NCI-H1105 treated with DMSO at 0.1 percent for 48 hours (cell line): ENCODE measurements at places on chromosomes 6 and 20.

- DNase-seq: no peak
Measured at GRCh38 chr20:58699623-58700107, 7.1 kb downstream of the NPEPL1 start.

DNA sequence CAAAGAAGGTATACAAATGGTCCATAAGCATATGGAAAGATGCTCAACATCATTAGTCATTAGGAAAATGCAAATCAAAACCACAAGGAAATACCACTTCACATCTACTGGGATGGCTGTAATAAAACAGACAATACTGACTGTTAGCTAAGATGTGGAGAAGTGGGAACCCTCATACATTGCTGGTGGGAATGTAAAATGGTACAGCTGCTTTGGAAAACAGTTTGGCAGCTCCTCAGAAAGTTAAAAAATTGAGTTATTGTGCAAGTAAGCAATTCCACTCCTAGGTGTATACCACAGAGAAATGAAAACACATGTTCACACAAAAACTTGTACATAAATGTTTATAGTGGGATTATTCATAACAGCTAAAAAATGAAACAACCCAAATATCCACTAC is 173.0 kb upstream of the JAG1 start:
- no peak for DNase-seq

- peak; percentile 78 for DNase-seq
Measured at GRCh38 chr6:45351667-45352066, 23.5 kb downstream of the RUNX2 start.

DNA sequence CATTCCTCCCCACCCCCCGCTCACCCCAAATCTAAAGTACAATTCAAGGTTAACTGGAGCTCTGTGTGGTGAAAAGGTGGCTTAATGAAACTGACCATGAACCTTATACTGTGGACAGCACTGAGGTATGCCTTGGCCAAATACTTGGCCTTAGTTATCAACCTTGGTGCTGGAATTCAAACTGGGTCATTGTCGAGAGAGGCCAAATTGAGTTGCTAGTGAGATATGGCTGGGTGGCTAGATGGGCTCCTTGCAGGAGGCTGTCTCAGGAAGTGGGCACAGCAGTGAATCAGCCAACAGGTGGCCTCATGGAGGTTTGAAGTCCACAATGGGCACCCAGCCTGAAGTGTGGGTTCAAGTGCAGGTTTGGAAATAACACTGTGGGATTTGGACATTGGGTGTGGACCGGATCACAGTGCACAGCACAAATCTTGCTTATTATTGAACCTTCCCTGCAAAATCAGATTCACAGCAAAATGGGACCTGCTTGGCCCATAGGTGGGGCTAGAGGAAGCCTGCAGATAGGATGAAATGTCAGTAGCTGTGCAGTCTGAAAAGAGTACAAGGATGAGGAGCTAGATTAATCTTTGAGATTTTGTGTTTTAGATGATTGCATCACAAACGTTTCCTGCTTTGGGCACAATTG is 5.6 kb upstream of the BTBD3 start:
- DNase-seq: peak; percentile 13

- peak; percentile 19 for DNase-seq
Measured at GRCh38 chr6:52839124-52840055, 1.2 kb downstream of the GSTA5 start.

GRCh38 chr6:126176282-126176681 is 163.6 kb upstream of the CENPW start:
- peak; percentile 26 for DNase-seq

DNA sequence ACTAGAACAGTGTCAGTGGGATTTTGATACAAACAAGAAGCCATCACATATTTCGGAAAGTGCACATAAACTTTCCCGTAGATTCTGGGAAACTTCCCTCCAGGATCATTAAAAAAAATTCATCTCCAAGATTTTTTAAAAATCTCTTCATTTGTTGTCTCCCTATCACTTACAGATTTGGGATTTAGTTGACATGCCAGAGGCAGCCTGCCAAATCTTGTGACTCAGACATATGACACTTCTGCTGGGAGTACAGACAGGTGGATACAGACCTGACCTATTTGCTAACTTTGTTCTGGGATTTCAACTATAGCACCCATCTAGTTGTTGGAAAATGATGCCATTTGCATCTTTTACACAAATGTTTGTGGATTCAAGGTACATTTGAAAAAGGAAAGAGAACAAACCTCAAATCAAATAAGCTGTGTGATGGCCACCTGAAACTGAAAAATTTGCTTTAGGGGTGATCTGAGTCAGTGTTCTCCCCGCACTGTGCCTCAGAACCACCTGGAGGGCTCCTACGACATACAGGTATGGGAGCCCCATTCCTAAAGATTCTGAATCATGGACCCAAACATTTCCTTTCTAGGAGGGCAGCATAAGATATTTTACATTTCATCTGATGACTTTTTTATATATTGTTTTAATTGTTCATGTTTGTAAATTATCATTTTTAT is 21.9 kb upstream of the CD2AP start:
- DNase-seq: peak; percentile 11

GRCh38 chr6:40431706-40432105 is 155.5 kb downstream of the LRFN2 start:
- DNase-seq: no peak
